ENCODE measurements at places on chromosomes 7 and 10. TPM values are rescaled to one million over a fixed set of nuclear protein-coding genes. Genes with fewer than 3 reads are reported as not detected.

DNA sequence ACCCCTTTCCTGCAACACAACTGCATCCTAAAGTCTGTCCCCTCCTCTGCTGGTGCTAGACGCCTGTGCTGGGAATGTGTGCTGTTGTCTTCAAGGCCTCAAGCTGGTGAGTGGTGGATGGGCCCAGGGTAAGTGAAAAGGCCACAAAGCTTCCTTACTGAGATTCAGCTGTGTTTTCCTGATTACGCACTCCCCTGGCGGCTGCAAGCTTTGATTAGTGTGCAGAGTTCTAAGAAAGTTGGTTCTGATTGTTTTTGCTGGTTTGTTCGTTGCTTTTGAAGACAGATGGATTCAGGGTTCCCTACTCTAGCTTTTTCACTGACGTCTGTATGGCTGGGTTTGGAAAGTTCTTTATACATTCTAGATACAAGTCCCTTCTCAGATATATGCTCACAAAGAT is 11.9 kb upstream of the FOXL3 start:
- no peak for DNase-seq
- no peak overlapping the region for H3K27ac ChIP-seq
- no peak overlapping the region for H3K4me3 ChIP-seq

DNA sequence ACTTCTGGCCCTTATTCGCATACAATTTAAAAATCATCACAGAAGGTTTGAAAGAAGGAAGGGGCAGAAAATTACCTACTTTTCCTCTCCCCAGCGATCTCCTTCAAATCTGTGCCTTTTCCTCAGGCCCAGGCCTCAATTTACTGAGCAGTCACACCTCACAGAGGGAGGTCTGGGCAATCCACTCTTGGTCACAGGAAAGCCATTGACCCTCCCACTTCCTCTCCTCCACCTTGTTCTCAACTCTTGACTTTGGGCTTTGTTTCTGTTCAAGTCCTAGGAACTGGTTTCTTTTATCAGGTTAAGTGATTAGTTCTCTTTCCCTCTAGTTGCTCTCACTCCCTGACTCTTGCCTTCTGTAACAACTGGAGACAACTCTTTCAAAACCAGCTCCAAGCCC is 37.0 kb upstream of the ATRNL1 start:
- H3K4me1 ChIP-seq: no peaks in the 10 kb centered on the region
- no peaks in the 10 kb centered on the region for H3K27me3 ChIP-seq
- no peak overlapping the region for H3K27ac ChIP-seq
- H3K4me3 ChIP-seq: no peak overlapping the region
- no peaks in the 10 kb centered on the region for H3K36me3 ChIP-seq

DNA sequence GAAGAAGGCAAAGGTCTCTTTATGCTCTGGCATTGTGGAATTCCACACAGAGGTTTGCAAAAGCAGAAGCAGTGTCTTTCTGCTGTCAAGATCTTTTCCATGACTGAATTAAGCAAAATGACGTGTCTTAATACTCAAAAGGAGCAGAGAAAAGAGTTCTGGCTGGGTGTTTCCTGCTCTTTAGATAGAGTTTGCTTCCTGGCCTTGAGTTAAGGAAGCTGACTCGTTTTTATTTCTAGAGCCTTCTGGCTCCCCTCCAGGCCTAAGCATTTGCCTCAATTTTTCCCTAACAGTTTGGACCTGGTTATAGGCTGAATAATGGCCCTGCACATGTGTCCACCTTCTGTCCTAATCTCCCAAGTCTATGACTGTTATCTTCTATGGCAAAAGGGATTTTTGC is 21.6 kb downstream of the TAS2R41 start:
- DNase-seq: peak; percentile 40
- no peaks in the 10 kb centered on the region for H3K36me3 ChIP-seq
- H3K27me3 ChIP-seq: no peaks in the 10 kb centered on the region
- H3K4me3 ChIP-seq: no peak overlapping the region
- H3K4me1 ChIP-seq: peaks cover 2% of the 10 kb centered on the region

The SEMA3C gene
- 203 TPM for total RNA-seq

DNA sequence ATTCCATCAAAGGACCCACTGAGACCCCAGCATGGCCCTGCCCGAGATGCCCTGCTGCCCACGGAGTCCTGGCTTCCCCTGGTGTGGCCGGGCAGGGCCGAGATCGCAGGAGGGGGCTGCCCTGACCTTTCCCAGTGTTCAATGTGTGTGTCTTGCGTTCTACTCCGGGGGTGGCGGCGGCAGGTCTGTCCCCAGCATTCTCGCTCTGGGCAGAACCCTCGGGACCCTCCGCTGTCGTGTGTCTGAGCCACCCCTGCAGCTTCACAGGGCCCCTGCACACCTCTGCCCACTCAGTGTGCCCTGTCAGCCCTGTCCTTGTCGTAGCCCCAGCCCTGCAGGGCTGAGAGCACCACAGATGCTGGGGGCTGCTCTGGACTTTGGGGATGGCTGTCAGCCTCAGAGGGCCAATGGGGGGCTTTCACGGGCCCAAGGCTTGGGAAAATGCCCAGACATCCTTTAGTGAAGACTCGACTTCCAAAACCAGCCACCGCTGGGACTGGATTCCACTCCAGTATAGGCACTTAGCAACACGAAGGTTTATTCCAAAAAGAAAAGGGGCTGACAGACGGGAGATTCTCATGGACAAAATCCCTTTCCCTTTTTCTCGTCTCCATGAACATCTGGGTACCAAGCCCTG is 30.0 kb upstream of the KNDC1 start:
- H3K36me3 ChIP-seq: no peaks in the 10 kb centered on the region
- no peak for DNase-seq
- no peak overlapping the region for H3K27ac ChIP-seq

DNA sequence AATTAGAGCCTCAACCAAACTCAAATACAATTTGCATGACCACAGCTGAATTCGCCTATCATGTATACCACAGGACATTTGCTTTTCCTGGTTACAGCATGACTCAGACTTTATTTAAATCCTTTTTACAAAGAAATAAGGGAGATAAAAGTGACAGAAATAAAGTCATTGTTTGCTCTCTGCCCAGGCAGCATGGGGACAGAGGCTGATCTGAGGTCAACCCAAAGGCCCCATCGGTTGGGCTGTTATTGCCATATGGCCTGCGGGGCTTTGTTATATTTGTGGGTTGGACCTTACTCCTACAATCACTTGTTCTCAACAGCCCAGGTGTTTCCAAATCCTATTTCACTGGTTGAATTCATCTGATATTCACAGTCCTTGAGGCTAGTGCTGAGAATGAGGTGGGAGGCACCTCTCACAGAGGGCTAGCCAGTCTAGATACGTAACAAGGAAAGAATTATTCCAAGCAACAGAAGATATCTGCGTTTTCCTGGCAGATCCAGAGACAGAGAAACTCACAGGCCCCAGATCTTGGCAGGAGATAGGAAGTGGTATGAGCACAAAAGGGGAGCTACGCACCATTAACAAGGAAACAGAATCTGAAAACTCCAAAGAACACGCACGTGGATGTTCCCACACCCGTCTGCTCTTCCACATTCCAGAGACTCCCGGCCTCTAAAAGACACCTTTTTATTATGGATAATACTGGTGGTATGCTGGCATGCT is 117.3 kb downstream of the HIPK2 start:
- H3K27me3 ChIP-seq: no peaks in the 10 kb centered on the region
- H3K4me1 ChIP-seq: no peaks in the 10 kb centered on the region
- DNase-seq: peak; percentile 65

DNA sequence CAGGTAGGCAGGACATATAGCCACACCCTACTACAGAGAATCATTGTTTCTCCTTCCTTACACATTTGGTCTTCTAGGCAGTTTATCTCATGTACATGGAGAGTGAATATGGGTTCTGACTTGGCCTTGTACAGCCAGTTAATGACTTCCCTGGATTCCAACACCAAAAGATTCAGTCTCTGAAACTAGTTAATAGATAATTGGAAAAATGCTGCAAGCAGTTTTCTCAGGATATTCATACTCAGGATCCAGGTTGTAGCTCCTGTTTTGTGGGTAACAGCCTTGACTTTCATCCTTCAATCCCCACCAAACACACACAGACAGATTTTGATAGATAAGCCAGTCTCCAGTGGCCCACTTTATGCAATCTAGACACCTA is 690.2 kb downstream of the NRG3 start:
- H3K27me3 ChIP-seq: no peaks in the 10 kb centered on the region
- H3K4me1 ChIP-seq: no peaks in the 10 kb centered on the region
- DNase-seq: no peak
- no peak overlapping the region for H3K4me3 ChIP-seq

- no peak overlapping the region for H3K27ac ChIP-seq
- no peaks in the 10 kb centered on the region for H3K36me3 ChIP-seq
- no peak for DNase-seq
- no peak overlapping the region for H3K4me3 ChIP-seq
Measured at GRCh38 chr10:48765039-48765438, 80.4 kb downstream of the WDFY4 start.

The ANKRD22 gene
- total RNA-seq: 0.17 TPM

Measured in fibroblast of lung (primary cell).